ENCODE measurements at places on chromosomes 11 and 22. TPM values are rescaled to one million over a fixed set of nuclear protein-coding genes. Genes with fewer than 3 reads are reported as not detected.

The CRACR2B gene
- total RNA-seq = 4.9 TPM

The MS4A15 gene
- not detected for total RNA-seq

The PAMR1 gene
- 355 TPM for total RNA-seq

The LINC01488 gene
- total RNA-seq = not detected

The TAGLN gene
- total RNA-seq = 2,419 TPM

The MMP27 gene
- not detected for total RNA-seq

The MCHR1 gene
- total RNA-seq = 0.13 TPM

The IL18BP gene
- 2.2 TPM for total RNA-seq

The TBX1 gene
- 0.13 TPM for total RNA-seq

The MIAT gene
- total RNA-seq = 0.53 TPM

The ATG13 gene
- total RNA-seq = 72.3 TPM

The TMEM121B gene
- under 0.01 TPM for total RNA-seq

The GAS2 gene
- total RNA-seq = 2.0 TPM

The UCP2 gene
- 0.44 TPM for total RNA-seq

The FOLR1 gene
- not detected for total RNA-seq

The MUC5AC gene
- total RNA-seq = under 0.01 TPM

The TOM1 gene
- total RNA-seq = 33.6 TPM

The SUN2 gene
- 146 TPM for total RNA-seq

The DEUP1 gene
- total RNA-seq = not detected

The NLRP14 gene
- 0.92 TPM for total RNA-seq

The TPCN2 gene
- 10.9 TPM for total RNA-seq

The APOA1 gene
- 0.87 TPM for total RNA-seq

The COA4 gene
- 45.9 TPM for total RNA-seq

The TMA7B gene
- total RNA-seq = not detected

The MRGPRE gene
- 0.12 TPM for total RNA-seq

The KDELR3 gene
- 125 TPM for total RNA-seq

All from aortic smooth muscle cell (primary cell).